ENCODE measurements at places on chromosomes 11 and 22.

DNA sequence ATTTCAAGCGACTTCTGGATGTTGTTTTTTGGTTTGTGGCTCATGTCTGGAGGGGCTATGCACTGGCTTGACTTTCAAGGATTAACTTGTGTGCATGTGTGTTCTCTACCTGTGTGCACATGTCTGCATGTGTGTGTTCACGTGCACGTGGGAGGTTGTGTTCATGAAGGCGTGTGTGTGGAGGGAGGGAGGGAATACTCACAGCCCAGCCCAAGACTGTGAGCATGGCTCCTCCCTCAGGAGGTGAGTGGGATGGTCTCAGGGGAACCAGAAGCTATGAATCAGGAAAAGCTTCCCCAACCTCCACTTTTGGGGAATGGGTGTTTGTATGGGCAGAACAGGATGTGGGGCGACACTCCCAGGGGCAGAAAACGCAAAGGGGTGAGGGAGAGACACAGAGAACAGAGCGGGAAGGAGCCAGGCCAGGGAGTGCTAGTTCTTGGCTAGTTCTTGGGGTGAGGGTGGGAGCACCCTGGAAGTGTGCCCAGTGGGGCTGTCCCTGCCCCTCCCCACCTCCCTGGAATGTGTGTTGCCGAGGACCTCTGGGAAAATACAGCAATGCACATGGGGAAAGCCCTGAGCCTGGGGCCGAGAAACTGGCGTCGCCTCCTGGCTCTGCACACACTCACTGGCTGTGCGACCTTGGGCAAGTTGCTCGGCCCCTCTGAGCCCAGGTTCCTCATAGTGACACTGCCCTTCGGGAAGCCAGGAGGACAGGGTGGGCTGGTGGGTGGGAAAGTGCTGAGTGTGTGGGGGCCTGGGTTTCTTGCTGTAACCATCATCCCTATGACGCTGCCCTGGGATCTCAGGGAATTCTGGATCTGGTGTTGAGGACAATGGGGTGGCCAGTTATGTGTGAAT, 16.9 kb upstream of the ALX4 start:
- no peak for DNase-seq

- DNase-seq: no peak
Observed at GRCh38 chr11:60168306-60168705, 14.6 kb downstream of the MS4A6A start.

DNA sequence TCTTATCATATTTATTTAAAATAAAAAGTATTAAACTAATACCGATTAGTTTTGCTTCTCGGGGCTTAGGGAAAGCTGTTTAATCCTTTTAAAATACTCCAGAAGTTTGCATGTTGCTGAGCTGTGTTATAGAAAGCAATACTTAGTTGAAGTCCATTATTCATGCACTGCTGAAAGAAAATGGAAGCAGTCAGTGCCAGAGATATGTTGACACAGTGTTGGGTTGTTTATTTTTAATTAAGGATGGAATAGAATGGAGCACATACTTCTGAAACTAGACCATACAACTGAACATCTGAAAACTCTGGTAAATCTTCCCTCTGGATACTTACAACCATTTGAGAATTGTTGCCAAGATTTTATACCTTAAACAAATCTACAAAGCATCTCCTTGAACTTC, 282.7 kb upstream of the CCDC179 start:
- no peak for DNase-seq

- DNase-seq: no peak
Observed at GRCh38 chr11:119047205-119047604, 9.8 kb downstream of the HYOU1 start.

DNA sequence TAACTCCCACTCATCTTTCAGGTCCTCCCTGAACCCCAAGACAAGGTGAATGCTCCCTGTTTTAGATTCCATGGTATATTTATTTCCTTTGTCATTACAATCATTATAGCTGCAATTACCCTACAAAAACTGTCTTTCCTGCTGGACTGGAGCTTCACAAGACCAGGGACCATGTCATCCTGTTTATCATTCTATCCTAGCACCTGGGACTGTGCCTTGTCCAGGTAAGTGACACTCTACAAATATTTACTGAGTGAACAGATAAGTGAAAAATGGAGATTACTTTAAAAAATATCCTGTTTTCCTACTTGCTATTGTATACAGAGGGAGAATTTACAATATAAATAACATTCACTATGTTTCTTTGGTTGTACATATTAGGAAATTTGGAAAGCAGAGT, 22.5 kb upstream of the ELF5 start:
- no peak for DNase-seq

DNA sequence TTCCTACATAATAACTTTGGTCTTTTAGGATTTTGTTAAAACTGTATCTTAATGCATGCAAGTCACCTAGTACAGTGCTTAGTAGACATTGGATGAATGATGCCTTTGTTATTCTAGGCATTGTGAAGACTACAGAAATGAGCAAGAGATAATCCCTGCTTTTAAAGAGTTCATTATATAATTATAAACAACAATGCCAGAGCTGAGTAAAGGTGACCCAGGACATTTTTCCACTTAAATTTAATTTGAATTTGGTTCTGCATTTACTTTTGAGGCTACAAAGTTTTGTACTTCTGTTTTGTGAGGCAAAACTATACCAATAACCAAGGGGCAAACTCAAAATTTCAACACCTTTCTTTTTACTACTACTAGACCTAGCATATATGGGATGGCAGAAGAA, 182.0 kb upstream of the SESN3 start:
- no peak for DNase-seq

DNA sequence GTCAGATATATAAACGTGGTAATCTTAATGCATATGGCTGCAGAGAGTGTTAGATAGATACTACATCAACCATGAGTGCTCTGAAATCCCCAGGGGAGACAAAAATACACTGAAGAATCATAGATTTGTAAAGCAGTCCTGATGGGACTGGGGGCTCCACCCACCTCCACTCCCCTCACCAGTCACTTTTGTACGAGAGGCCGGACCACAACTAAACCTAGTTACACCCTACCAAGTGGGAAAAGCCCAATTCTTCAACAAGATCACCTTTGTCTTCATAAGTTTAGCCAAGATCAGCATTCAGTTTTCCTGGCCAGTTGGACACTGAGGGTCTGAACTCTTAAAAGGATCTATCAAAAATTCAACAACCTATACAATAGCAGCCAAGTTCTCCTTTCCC, 1.5 kb downstream of the SF1 start:
- no peak for DNase-seq

- DNase-seq: no peak
Observed at GRCh38 chr11:128908391-128909246, 17.5 kb downstream of the KCNJ5 start.

DNA sequence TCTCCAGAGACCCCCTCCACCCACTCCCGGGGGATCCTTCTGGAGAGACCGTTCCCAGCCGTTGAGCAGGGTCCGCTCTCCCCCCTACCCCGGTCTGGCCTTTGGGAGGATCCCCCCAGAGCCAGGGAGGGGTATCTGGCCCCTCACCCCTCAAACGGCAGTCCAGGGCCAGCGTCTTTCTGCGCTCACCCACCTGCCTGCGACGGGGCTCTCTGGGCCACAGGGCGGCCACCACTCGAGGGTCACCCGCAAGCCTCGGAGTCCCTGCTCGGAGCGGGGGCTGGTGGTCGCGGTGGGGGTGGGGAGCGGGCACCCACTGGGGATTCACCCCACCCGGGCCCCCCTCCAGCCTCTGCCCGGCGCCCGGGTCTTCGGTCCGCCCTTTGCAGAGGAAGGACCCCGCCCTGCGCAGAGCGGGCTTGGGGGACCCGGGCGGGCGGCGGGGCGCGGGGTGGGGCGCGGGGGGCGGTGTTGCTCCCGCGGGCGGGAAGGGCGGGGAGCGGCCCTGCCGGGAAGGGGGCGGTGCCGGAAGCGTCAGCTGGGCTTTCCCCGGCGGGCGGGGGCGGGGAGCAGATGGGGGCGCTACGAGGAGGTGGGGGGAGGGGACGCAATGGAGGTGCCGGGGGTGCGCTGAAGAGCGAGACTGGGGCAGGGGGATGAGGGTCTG, 16.6 kb downstream of the CRELD2 start:
- peak; percentile 14 for DNase-seq

- no peak for DNase-seq
Observed at GRCh38 chr11:85912414-85912813, 57.2 kb downstream of the CCDC83 start.

DNA sequence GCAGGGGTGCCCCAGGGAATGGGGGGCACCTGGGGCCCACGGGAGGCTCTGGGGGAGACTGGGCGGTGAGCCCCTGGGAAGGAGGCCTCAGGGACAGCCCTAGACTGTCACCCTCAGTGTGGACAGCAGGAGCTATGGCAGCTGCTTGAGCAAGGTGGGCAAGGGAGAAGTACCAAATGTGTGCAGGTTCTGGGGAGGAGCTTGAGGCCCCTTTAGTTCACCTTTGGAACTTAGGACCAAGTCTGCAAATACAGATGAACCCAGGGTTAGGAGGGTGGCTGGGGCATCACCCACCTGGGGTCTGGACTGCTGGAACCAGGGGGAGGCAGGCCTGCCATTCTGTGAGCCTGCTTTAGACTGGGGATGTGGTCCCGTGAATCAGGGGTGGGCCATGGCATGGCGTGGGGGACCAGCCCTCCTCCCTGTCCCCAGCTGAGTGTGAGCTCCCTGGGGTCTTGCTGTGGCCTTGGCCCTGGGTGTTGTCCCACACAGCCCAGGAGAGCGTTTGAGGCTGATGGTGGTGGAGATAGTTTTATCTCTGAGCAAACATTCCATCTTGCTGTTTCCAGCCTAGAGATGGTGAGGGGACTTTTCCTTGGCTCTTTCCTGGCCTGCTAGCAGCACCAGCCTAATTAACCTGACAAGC, 122.3 kb downstream of the KCNQ1 start:
- no peak for DNase-seq

DNA sequence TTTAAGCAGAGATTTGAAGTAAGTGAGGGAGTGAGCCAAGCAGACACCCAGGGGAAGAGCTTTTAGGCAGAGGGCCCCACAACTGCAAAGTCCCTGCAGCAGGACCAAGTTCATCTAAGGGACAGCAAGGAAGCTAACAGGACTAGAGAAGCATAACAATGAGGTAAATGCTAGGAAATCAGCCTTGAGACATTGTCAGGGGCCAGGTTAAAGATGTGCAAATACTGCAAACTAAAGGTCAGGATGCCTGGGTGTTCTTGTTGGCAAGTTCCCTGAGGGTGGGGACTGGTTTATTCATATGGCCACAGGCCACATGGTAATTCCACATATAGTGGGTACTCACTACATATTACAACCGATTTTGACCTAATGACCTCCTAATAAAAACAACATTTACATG, 399.2 kb upstream of the NARS2 start:
- no peak for DNase-seq

DNA sequence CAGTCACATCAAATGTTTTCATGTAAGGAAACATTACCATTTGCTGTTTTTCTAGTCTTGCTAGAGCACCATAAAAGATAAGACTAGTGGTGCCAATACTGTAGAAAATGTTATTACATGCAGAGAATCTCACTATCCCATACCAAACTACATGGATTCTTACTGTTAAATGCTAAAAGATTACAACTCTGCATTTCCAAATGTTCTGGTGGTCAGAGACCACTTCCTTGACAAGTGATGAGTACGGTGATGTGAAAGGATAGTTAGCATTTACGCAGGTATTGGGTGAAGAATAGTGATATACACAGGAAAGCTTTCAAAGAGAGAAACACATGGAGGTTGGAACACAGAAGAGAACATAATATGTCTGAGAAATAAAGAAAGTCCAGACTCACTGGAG, 98.2 kb downstream of the GGTLC2 start:
- no peak for DNase-seq

- DNase-seq: no peak
Observed at GRCh38 chr22:21946262-21946925, 6.3 kb downstream of the PPM1F start.

- DNase-seq: no peak
Observed at GRCh38 chr11:126182787-126183445, 28.5 kb downstream of the RPUSD4 start.

DNA sequence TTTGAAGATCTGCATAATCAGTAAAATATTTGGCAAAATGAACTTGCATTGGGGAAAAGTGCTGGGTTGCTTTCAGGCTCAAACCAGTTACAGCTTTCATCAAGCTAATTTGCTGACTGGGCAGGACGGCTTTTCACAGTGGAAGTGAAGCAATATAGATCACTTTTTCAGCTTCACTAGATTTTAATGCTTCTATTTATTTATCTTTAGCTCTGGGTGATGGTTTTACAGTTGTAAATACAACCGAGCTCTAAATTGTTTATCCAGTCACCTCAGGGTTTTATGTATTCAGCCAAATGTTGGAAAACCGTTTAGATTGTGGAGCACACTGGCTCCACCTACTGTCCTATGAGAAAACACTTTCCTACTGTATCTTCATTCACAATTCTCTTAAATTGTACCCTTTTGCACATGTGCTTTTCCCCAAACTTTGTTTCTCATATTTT, 58.2 kb downstream of the ACER3 start:
- no peak for DNase-seq

DNA sequence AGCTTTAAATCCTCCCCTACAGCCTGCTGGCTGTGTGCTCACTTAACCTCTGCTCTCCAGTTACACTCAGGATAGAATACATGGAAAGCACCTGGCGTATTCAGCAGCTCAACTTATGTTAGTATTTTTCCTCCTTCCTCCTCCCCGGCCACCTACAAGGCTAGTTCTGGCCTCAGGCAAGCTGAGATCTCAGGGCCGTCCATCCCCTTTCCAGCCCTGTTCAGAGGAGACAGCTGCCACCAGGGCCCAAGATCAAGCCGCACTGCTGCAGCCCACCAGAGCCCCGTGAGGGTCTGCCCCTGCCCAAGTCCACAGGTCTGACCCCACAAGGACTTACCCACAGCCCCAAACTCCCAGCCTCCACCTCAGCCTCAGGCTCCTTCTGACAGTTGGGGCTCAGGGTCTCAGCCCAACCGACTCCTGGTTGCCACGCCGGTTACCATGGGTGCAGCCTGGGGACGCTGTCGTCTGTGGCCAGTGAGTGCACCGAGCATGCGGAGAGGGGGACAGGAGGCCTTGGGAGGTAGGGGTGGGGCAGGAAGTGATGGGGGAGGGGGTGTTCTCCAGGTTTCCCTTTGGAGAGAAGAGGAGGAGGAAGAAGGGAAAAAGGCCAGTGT, at the start of gene C11orf16:
TSS of gene C11orf16 (minus strand) at position 384 of the 617 bp plus-strand sequence. CDS start 639 bp downstream, outside the sequence.
- DNase-seq: no peak

- no peak for DNase-seq
Observed at GRCh38 chr22:38067761-38068360, 10.7 kb downstream of the PICK1 start.

DNA sequence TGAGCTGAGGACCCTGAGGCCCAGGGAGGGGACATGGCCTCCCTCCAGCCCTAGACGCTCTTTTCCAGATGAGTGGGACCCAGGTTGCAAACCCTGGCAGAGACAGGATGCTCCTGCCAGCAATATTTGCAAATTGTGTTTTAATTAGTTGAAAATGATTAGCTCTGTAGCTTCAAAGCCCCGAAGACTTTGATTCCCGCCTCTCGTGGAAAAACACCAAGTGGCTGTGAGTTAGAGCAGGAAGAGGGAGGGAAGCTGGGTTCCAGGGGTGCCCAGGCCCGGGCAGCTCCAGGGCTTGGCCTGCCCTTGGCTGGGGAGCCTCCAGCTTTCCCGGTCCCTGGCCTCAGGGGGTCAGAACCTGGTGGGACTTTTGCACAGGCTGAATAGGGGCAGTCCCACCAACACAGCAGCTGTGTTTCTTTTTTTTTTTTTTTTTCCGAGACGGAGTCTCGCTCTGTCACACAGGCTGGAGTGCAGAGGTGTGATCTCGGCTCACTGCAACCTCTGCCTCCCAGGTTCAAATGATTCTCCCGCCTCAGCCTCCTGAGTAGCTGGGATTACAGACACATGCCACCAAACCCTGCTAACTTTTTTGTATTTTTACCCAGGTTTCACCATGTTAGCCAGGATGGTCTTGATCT, 101.6 kb upstream of the RTL6 start:
- no peak for DNase-seq

GRCh38 chr11:102293873-102294601, 23.2 kb upstream of the BIRC3 start:
- no peak for DNase-seq
